Activated naive CD8-positive, alpha-beta T cell treated with anti-CD3 and anti-CD28 coated beads, Interleukin-2, amount 50 U/mL, for 16 hours (primary cell): ENCODE measurements at places on chromosomes 6 and 20.

GRCh38 chr6:22306741-22307466 is 10.1 kb upstream of the PRL start:
- DNase-seq: no peak

GRCh38 chr20:20663841-20664240 is 48.6 kb downstream of the RALGAPA2 start:
- DNase-seq: no peak

GRCh38 chr6:125197795-125198269 is 44.3 kb downstream of the TPD52L1 start:
- no peak for DNase-seq

DNA sequence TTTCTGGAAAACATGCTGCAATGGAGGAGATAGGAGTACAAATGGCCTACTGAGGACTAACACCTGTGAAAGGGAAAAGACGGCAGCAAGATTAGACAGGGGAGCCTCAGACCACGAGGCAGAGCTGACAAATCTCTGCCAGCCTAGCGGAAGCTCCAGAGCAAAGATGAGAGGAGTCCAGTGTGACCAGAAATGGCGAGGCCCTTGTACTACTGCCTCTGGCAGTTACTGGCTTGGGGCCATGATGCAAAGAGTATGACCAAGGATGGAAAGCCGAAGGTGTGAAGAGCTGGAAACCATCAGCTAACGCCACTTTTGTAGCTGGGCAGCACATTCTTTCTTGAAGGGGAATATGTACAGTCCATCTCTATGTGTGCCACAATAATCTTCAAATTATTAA is 55.4 kb downstream of the RALGAPA2 start:
- DNase-seq: no peak

- no peak for DNase-seq
These were observed 150.2 kb downstream of the LPA start for GRCh38 chr6:160513836-160514235.

- no peak for DNase-seq
These were observed 9.9 kb upstream of the ULBP3 start for GRCh38 chr6:150078788-150079187.

- DNase-seq: no peak
These were observed 61.6 kb downstream of the IRF4 start for GRCh38 chr6:453152-453551.

DNA sequence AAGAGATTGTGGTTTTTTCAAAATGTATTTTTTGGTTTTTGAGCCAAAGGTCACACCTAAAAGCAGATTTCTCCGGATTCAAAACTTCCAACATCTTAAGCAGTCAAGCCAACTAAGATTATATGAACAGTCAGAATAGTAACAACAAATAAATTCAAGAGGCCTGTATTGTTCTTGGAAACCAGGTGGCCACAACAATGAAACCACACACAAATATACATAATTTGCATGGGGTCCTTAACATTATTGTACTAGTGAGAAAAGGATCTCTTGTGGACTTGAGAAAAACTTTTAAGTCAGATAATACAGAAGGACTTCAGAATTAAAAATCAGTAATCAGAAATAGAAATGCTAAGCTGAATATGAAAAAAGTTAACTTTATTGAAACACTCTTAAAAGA is 40.6 kb downstream of the NOL7 start:
- no peak for DNase-seq

GRCh38 chr20:32632461-32633354 is 41.0 kb downstream of the C20orf203 start:
- no peak for DNase-seq

GRCh38 chr6:75234126-75234865 is 9.3 kb downstream of the COX7A2 start:
- DNase-seq: no peak

DNA sequence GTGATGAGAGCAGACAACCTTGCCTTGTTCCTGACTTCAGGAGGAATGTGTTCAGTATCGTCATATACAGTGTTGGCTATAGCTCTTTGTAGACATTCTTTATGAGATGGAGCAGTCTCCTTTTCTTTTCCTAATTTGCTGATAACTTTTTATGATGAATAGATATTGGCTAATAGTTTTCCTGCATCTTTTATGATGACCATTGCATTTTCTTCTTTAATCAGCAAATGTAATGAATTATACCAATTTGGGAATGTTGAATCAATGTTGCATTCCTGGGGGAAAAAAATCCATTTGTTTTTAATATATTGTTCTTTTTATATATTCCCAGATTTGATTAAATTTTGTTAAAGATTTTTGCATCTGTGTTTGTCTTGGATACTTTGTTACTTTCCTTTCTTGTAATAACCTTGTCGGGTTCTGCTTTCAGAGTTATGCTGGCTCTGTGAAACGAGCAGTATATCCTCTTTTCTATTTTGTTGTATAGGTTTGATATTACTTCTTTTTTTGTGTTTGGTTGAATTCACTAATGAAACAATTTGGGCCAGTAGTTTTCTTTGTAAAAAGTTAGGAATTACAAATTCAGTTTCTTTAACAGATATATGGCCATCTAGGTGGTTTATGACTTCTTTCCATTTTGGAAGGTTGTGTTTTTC is 23.9 kb downstream of the KDM1B start:
- DNase-seq: no peak

DNA sequence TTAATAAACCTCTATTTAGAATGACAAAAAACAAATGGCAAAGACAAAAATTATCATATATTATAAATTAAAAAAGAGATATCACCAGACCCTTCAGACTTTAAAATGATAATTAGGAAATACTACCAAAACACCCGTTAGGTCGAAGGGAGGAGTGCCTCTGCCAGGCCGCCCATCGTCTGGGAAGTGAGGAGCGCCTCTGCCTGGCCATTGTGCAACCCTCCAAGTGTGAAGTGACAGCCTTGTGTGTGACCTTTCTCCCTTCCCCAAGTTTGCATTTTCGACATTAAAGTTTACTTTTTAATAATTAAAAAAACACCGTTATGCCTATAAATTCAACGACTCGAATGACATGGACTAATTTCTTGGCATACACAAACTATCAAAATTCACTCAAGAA is 64.5 kb upstream of the TASP1 start:
- no peak for DNase-seq

DNA sequence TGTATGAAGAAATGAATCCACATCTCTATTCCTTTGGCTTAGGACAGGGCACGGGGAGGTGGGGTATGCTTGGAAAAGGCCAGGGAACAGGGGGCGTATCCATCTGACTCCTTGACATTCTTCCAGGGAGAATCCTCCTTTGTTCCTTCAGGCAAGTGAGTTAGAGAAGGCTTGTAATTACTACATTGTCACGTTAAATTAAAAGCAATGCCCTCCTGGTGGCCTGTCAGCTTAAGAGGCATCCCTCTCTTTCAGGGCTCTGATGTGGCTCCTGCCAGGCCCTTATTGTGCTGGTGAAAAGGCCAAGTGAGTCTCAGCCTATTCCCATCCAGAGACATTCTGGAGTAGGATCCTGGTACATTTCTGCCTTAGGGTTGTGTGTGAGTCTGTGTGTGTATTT is 128.3 kb downstream of the FOXA2 start:
- no peak for DNase-seq

- DNase-seq: no peak
These were observed 9.1 kb downstream of the VTA1 start for GRCh38 chr6:142155895-142156757.

- no peak for DNase-seq
These were observed 1014.6 kb downstream of the GRIK2 start for GRCh38 chr6:102407886-102408741.

- DNase-seq: no peak
These were observed 109.9 kb downstream of the GFRAL start for GRCh38 chr6:55437141-55437540.

GRCh38 chr6:139528471-139528870 is 154.0 kb upstream of the CITED2 start:
- DNase-seq: no peak

GRCh38 chr6:121008553-121008952 is 325.7 kb downstream of the TBC1D32 start:
- DNase-seq: no peak

DNA sequence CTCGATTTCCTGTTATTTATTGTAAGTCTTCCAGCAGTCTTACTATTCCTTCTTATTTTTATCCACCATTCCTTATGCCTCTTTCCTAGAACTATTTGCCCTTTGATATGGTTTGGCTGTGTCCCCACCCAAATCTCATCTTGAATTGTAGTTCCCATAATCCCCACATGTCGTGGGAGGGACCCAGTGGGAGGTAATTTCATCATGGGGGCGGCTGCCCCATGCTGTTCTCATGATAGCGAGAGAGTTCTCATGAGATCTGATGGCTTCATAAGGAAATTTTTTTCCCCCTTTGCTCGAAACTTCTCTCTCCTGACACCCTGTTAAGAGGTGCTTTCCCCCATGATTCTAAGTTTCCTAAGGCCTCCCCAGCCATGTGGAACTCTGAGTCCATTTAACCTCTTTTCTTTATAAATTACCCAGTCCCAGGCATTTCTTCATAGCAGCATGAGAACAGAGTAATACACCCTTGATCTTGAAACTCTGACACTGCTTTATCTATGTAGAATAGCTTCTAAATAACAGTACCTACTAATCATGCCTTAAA is 48.8 kb downstream of the PLN start:
- DNase-seq: no peak

- DNase-seq: no peak
These were observed 34.3 kb downstream of the PYGB start for GRCh38 chr20:25282034-25282781.

GRCh38 chr6:159982731-159983506 is 14.0 kb downstream of the IGF2R start:
- DNase-seq: no peak

DNA sequence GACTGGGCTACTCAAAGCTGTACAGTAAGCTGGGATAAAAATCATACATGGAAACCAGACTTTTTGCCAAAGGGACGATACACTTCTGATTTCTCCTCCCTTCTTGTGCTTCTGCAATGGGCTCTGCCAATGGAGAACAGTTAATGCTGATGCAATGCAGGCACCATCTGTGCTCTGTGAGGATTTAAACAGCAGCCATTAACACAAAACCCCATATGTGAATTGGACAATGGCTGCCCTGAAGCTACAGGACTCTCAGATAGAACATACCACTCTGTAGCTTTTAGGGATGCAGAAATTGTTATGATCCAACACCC is 71.9 kb downstream of the GJA10 start:
- DNase-seq: no peak

- DNase-seq: no peak
These were observed 10.8 kb upstream of the LATS1 start for GRCh38 chr6:149728499-149729234.

DNA sequence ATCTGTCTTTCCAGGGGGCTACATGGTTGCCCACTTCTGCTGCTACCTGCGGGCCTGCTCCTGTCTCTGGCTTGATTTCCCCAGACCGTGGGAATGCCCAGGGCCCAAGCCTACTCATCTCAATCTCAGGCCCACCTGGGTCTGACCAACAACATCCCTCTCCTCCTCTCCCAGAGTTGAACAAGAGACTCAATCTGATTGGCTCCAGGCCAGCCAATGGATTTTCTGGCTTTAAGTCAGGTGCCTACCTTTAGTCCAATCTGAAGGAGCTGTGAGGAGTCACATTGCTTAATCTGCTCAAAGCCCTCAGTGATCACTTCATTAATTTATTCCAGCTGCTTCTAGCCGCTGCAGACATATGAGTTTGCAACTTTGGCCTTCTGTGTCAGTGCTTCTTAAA is 162.4 kb upstream of the KCNG1 start:
- DNase-seq: no peak

GRCh38 chr20:25549843-25550477 is 35.4 kb downstream of the NINL start:
- no peak for DNase-seq
